KBM-7 (cell line): ENCODE measurements at places on chromosomes 12 and 14.
A peak's percentile ranks its signal among the peaks of the same experiment; 100 is the strongest.

DNA sequence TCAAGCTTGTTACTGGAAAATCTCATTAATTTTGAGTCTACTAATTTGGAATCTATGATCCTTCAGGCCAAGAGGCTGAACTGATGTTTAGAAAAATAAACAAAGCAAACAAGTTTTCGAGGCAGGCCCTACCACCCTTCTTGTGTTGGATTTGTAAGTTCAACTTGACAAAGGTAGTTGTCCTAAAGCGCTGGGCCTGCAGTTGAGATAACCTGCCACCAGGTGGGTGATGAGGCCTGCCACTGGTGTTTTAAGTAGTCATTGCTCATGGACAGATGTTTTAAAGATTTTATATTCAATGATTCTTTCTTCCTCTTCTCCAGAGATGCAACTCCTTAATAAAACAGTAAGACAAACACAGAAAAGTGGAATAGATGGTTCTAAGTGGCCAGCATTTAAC is 19.4 kb downstream of the ACVRL1 start:
- peak; percentile 54 for DNase-seq

DNA sequence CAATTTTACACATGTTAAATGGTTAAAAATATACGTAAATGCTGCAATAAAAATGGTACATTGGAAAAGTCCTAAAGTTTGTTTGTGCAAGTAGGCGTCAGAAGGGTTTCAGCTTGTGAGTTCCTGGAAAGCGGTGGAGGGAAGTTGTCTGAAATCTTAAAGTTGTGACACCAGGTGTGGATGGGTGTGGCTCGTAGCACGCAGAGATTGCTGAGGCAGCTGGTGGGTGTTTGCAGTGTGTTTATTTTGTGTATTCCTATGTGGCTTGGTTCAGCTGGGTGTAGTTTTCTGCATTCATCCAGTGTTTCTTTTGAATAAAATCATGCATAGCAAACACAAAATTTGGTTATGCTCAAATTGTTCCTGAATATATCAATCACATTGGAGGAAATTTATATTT is 136.8 kb upstream of the TBX3 start:
- no peak for DNase-seq

GRCh38 chr12:53004178-53004577 is 2.1 kb upstream of the EIF4B start:
- DNase-seq, result no peak

DNA sequence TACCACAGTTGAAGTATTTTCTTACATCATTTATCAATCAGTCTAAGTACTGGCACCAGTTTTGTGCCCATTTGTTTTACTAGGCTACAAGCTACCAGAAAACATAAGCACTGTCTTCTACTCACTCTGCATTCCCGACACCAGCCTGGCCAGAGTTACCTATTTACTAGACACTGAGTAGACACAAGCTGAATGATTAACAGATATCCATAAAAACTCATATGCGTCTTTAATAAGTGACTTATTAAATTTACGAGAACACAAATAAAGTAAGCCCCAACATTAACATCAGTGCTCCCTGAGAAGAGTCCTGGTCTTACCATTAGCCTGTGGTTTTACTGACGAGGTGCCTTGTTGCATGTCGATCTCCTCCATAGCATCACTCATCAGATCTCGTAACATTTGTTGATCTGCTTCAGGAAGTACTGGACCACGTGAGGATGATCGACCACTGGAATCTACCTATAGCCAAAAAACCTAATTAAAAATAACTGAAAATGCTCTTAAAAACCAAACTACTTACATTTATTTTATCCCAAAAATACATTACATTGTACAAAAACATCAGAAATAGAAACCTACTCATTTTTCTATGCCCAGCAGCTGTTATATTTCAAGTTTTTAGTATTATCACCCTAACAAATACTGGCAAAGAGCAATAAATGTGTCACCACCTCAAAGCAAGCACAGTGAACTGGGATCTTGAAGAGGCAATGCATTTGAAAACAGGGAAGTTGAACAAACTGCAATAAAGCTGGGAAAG is 53.3 kb downstream of the BDKRB1 start:
- no peak for DNase-seq

- DNase-seq, result no peak
Measured at GRCh38 chr14:29043737-29044136, 277.1 kb downstream of the FOXG1 start.

- DNase-seq, result no peak
Measured at GRCh38 chr12:27463511-27464219, 17.1 kb downstream of the SMCO2 start.

GRCh38 chr12:70806827-70807226 is 113.7 kb downstream of the PTPRR start:
- no peak for DNase-seq

GRCh38 chr14:104210817-104211195 is 72.4 kb downstream of the KIF26A start:
- DNase-seq, result no peak

GRCh38 chr14:44970907-44971306 is 8.9 kb downstream of the TOGARAM1 start:
- no peak for DNase-seq

- DNase-seq, result no peak
Measured at GRCh38 chr12:125202421-125202820, 137.2 kb downstream of the AACS start.

DNA sequence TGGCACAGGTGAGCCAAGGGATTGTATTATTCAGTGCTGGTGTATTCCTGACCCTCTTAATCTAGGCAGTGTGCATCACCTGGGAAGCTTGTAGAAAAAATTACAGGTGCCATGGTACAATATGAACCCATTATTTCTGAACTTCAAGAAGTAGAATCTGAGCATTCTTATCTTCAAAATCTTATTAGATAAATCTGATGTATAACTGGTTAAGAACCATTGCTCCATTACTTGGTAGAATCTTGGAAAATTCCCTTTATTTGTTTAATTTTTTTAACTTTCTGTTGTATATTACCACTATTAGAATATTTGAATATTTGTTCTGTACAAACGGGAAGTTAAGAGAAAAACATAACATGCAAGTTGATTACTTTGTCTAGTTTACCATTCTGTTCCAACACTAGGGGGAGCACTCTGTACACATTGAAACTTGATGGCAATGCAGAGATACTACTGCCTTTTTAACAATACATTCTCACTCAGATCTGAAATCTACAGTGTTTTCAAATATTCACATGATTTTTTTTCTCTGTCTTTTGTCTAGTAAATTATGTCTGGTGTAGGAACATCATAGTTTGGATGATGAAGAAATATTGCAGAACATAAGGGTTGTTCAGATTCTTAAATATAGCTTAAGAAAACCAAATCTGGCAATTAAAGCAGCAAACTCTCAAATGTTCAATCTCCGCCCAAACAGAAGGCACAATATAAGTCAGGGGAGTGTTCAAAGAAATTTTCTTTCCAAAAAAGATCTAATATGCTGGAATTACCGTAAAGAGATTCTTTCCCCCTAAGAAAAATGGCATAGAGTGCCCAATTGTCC is 196.6 kb downstream of the PCNX1 start:
- peak; percentile 55 for DNase-seq
